ENCODE measurements at places on chromosomes 1 and 21.

DNA sequence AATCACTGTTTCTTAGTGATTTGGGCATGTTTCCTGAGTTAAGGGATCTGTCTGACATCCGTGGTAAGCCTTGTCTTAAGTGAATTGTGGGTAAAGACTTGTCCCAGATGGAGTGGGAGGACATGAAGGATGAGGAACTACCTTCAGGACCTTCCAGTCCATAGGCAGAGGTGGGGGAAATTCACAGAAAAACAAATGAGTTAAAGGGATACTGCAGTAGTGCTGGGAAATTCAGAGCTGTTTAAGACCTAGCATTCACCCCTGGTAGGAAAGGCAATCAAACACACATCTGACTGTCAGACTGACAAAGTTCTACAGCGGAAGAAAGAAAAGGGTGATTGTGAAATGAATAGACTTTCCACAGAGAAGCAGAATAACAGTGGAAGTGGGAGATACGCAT lies 3.0 kb downstream of the GNAT2 start:
- no peak for DNase-seq

- no peak for DNase-seq
Observed at GRCh38 chr1:212286556-212287131, 1.4 kb downstream of the PPP2R5A start.

DNA sequence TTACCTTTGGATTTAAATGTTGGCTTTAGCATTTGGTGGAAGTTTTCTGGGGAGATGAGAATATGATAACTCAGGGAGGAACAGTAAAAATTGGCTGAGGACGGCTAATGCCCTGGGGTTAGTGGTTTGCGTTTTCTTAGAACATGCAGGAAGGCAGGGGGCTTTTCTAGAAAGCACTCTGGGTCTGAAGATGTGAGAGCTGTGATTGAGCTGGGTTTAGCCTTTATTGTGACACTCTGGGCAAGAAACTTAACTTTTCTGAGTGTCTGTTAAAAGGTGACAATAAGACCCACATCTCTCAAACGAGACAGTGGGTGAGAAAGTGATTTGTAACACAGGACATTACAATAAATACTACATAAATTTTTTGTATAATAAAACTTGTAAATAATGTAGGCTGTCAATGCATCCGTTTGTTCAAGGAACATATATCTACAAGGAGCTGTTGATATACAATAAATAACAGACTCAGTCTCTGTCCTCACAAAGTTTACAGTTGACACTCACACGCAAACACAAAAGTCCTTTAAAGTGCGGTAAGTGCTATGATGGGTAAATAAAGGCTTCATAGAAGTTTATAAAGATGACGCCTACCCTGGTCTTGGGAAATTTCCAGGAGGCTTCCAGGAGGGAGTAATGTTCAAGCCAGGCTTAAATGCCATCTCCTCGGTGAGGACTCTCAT lies 49.5 kb upstream of the MRPS6 start:
- DNase-seq = no peak

DNA sequence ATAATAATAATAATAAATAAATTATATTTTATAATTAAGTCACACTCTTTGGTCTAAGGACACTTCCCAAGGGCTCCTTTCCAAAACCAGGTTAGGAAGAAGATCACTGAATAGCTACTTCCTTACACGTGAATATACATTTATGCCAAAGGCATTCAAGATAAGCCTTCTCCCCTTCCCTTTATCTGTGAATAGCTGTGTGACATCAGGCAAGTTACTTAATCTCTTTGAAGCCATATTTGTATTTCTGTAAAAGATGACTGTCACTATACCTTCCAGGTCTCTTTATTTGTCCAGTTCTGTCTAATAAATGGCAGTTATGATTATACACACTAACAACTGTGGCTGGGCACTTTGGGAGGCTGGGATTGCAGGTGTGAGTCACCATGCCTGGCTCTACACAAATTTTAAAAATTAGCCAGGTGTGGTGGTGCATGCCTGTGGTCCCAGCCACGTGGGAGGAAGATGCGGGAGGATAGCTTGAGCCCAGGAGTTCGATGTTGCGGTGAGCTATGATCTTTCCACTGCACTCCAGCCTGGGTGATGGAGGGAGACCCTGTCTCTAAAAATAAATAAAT lies 5.5 kb upstream of the RNF11 start:
- no peak for DNase-seq

DNA sequence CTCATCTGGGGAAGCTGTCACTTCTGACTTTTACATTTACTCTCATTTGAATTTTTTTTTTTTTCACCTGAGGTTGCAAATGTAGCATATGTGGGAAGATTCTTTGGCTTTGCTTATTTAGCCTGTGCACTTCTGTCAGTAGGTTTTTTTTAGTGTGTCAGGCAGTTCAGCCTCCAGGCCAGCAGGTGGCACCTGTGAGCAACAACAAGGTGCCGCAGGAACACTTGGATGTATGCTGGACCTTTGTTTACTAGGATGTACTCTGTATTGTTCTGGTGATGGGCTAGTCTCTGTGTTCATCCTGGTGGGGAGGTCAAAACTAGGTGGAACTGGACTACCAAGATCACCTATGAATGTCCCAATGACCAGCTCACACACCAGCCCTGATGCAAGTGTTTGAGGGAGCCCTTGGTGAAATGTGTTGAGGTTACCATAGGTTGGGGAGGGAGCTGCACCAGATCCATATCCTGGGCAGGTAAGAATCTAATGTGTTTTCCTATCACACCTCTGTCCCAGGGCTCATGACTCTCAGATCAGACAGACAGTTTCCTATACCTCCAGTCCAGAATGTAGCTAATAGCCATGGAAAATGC lies 618.2 kb downstream of the BRINP3 start:
- no peak for DNase-seq

DNA sequence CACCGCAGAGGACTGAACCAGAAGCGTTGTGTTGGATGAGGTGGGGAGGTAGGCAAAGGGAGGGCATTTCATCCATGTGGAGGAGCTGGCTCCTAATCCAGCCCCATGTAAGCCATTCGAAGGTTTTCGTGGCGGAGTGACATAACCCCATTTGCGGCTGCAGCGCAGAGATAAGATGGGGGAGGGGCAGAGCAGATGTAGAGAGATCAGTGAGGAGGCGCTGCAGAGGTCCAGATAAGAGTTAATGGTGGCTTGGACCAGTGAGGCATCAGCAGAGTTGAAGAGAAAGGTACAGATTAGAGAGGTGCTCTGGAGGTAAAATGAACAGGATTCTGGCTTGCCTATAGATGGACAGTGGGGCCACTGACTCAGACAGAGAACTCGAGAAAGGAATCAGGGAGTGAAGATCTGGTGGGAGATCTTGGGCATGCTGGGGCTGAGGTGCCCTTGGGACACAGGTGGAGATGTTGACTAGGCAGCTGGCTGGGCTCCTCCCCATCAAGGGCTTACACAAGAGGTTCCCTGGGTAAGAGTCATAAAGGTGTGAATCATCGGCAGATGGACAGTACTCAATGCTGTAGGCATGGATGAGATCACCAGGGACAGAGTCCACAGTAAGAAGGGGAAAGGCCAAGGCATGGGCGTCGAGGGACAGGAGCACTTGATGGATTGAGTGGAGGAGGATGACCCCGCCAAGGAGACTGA lies 7.8 kb upstream of the PTPRF start:
- DNase-seq = no peak

DNA sequence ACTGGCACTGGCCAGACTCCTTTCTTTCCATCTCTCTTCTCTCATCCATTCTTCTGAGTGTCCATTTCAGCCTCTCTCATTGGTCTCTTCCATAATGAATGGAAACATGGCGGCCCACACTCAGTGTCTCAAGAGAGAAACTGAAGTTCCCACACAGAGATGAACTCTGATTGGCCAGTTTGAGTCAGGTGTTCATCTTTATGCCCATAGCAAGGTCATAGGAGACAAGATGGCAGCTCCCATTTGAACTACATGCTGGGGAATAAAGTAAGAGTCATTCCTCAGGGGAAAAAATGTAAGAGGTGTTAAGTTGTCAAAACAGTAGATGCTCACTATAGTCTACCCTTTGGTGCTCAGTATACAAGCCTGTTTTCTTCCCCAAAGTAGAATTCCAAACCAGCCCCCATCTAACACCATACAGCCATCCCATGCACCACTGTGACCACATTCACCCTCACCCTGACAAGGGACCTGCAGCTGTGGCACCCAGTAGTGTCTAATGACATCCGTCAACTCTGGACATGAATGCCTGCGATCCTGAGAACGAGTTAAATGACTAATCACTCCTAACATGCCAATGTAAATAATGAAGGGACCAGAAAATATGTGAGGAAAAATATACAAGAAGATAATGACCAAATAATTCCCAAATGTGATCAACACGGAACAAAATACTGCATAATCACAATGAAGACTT lies 12.4 kb downstream of the CDA start:
- no peak for DNase-seq

GRCh38 chr1:235766794-235767285 lies 99.9 kb downstream of the LYST start:
- DNase-seq = no peak

DNA sequence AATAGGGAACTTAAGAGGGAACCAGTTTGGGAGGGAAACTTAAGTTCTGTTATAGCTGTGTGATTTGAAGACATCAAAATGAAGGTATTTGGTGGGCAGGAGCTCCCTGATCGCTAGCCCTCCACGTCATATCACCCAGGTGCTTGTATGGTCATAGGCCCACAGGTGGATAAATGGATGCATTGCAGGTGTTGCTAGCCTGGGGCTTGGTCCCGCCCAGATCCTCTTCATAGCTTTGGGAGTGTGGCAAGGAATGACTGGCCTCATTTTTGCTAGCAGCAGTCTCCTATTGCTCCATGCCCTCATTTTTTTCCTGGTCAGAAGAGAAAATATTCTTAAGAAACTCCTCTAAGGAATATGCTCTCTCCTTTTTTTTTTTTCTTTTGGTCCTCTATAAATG lies 11.3 kb downstream of the GNPAT start:
- DNase-seq = no peak

DNA sequence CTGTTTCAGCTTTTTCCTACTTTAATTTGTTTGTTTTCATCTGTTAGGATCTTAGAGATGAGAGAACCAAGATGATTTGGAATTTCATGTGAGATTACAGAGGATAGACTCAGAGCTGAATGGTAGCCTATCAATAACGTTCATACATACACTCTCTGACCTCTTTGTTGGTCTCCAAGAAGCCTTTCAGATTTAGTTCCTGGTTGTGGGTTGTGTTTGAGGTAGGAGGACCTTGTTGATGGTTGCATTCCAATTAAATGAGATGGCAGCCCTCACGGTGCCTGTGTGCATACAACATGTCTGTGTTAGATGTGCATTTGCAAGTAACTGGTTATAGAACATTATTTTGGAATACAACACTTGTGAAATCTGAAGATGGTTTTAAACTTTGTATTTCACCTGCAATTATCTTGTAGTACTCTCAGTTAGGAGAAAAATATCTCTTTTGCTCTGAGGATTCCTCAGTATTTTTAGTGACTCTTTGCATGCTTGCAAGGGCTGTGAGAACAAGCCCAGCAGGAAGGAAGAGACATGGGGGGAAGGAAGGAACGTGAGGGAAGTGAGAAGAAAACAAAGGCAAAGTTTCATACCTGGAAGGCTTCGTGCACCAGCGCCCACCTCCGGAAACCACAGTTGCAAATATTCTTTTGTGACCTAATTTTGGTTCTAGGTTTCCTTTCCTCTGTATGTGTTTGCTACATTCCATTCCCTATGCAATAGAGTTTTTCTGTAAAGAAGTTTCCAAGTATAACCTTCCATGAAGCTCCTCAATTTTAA lies 291.8 kb downstream of the DISC1 start:
- DNase-seq = peak; percentile 39

DNA sequence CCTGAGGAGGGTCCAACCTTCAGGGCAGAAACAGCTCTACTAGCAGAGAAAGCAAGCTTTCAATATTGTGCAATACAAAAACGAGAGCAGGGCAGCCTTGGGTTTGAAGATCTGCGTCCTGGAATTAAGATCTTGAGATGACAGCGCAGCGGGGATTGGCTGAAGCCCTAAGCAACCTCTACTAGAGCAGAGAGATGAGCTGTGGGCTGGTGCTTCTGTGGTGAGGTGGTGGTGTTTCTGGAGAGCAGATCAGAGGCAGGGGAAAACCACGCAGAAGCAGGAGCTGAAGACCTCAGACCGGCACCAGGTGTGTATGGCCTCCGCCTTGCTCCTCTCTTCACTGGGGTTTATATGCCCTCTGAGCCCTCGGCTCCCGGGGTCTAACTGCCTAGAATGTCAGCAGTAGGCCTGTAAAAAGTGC lies 12.5 kb downstream of the TRAF3IP3 start:
- DNase-seq = peak; percentile 86

DNA sequence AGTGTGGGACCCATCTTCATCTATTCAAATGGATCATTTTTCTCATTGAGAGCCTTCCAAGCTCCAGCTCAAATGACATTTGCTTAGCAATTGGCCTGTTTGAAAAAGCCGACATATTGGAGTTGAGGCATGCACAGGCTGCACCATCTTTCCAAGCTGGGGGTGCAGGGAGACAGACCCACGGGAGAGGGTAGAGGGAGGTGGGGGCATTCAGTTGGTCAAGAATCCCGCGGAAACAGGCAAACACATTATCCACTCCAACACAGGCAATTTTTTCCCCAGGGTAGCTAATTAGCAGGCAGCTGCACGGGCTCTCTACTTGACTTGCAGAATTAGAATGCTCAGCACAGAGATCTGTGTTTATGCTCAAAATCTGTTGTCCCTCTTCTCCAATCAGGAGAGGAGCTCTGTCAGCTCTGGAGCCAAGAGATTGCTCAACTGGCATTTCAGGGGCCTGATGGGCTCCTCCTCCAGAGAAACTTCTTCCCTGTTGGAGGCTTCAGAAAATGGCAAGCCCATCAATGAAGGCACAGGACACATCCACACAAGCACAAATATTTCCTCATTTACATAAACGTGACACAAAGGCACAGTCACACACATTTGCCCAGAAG lies 267.8 kb downstream of the FOXD2 start:
- DNase-seq = no peak

DNA sequence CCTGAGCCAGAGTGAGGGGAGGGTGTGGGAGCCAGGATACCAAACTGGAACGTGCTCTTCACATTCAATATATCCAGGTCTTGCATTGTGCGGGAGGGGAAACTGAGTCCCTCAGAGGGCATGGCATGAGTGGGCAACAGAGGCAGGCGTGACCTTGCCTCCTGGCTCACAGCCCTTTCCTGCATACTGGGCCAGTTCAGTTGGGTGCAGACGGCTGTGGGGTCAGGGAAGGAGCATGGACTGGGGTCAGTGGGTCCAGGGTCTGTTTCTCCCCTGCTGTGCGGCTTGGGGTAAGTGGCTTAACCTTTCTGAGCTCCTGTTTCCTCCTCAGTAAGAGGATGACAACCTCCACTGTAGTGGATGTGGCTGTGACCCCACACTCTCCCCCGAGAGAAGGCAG lies 16.6 kb downstream of the SERINC2 start:
- no peak for DNase-seq

DNA sequence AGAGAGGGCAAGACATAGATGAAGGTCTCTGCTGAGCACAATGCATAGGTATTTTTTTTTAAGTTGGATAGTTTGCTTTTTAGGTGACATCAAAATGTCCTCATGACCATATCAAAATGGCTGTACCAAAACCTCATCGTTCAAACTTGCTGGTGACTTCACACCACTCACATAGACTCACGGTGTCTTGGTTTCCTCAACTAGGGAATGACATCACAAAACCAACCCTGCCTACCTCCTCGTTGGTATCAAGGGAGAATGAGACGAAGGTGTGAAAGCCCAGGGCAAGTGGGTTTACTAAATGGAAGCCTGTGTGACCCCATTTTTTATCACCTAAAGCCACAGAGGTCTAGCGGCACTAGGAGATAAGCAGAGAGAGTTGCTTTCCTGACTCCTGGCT lies 1.6 kb downstream of the PIGR start:
- no peak for DNase-seq

- no peak for DNase-seq
Observed at GRCh38 chr1:59124166-59124565, 172.7 kb upstream of the FGGY start.

All from CD4-positive, alpha-beta T cell treated with Interleukin-10 for 1 hour (primary cell).